ENCODE measurements at places on chromosomes 16 and 17.

DNA sequence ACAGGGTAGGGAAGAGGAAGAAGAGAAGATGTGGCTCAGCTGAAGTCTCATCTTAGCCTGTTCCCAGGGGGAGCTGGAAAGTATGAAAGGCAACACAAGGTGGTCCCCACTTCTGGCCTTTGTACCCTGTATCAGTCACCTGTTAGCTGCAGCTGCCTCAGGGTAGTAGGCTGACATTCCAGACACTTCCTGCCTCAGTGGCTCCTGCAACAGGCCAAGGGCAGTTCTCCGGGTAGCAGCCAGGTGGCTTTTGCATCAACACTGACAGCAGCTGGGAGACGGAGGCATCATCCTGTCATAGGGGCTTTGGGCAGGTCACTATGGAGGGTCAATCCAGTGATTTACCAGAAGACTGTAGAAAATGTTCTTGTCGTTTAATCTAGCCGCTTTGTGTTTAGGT lies 124.0 kb downstream of the RGS9 start:
- H3K36me3 ChIP-seq, result peaks cover 1% of the 10 kb centered on the region
- H3K27ac ChIP-seq, result no peak overlapping the region
- H3K4me1 ChIP-seq, result peaks cover 31% of the 10 kb centered on the region

- peaks cover 25% of the 10 kb centered on the region for H3K27me3 ChIP-seq
- no peaks in the 10 kb centered on the region for H3K36me3 ChIP-seq
- no peaks in the 10 kb centered on the region for H3K4me1 ChIP-seq
- no peak overlapping the region for H3K27ac ChIP-seq
- H3K4me3 ChIP-seq, result no peak overlapping the region
- DNase-seq, result no peak
Measured at GRCh38 chr17:55496094-55496881, 15.0 kb downstream of the SMIM36 start.

DNA sequence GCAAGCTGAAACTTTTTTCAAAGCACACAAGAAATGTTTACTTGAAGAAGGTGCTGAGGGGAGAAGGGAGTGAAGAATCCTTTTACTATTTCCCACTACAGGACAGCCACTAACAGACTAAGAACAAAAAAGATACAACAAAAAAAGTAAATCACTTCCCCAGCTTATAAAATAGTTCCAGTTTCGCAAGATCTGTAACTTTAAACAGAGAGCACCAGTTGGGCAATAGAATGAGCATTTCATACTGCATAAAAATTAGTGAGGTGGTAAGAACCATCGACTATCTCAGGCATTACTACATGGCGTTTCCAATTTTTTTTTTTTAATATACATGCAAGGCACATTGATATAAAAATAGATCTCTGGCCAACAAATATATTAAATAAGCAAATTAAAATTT lies 11.1 kb downstream of the CRYBA1 start:
- no peak for DNase-seq
- H3K4me3 ChIP-seq, result no peak overlapping the region
- peaks cover 6% of the 10 kb centered on the region for H3K4me1 ChIP-seq
- no peaks in the 10 kb centered on the region for H3K27me3 ChIP-seq
- H3K27ac ChIP-seq, result no peak overlapping the region

DNA sequence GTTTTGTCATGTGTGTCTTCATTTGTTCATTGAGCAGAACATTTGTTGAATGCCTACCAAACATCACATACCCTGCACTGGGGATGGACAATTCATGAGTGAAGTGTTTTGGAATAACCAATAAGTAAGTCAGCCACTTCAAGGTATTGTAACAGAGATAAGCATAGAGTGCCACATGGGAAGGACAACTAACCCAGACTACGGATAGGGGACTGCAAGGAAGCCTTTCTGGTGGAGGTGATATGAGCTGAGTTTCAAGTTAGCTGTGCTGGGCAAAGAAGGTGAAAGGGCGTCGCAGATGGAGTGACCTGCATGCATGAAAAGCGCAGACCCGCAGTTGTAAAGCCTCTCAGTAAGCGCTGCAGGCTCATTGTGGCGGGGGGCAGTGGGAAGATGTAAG lies 78.8 kb downstream of the TNRC6C start:
- H3K4me3 ChIP-seq, result no peak overlapping the region
- H3K27ac ChIP-seq, result no peak overlapping the region
- H3K4me1 ChIP-seq, result peaks cover 10% of the 10 kb centered on the region
- DNase-seq, result no peak
- no peaks in the 10 kb centered on the region for H3K27me3 ChIP-seq

- no peak for DNase-seq
- peaks cover 3% of the 10 kb centered on the region for H3K36me3 ChIP-seq
- no peak overlapping the region for H3K4me3 ChIP-seq
- no peaks in the 10 kb centered on the region for H3K4me1 ChIP-seq
Measured at GRCh38 chr17:2453325-2453724, 52.5 kb upstream of the MNT start.

DNA sequence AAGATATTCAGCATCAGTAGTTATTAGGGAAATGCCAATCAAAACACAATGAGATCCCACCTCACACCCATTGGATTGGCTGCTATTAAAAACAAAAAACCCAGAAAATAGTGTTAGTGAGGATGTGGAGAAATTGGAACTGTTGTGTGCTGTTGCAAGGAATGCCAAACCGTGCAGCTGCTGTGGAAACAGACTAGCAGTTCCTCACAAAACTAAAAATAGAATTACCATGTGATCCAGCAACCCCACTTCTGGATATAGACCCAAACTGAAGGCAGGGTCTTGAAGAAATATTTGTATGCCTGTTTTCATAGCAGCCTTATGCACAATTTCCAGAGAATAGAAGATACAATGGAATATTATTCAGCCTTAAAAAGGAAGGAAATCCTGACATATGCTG lies 46.0 kb downstream of the FOXK2 start:
- peaks cover 8% of the 10 kb centered on the region for H3K4me1 ChIP-seq
- DNase-seq, result no peak
- H3K4me3 ChIP-seq, result no peak overlapping the region
- no peaks in the 10 kb centered on the region for H3K27me3 ChIP-seq
- peaks cover 17% of the 10 kb centered on the region for H3K36me3 ChIP-seq

- H3K27me3 ChIP-seq, result no peaks in the 10 kb centered on the region
- H3K4me3 ChIP-seq, result no peak overlapping the region
- H3K27ac ChIP-seq, result no peak overlapping the region
- no peaks in the 10 kb centered on the region for H3K4me1 ChIP-seq
- peaks cover 36% of the 10 kb centered on the region for H3K36me3 ChIP-seq
Measured at GRCh38 chr16:74921051-74921450, 63.9 kb downstream of the WDR59 start.

DNA sequence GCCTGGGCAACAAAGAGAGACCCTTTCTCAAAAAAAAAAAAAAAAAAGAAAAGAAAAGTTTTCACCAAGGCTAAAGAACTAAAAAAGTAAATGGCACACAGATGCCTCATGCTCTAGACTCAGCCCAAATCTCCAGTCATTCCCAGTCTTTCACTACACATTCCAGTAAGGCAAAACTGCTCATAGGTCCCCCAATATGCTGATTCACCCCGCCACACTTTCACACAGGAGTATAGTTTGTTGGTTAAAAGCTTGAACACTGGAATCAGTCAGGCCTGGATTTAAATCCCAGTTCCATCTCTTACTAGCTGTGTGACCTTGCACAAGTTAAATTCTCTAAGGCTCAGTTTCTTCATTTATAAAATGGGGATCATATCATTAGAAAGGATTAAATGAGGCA lies 1.9 kb downstream of the PIGS start:
- H3K27ac ChIP-seq, result no peak overlapping the region
- peaks cover 42% of the 10 kb centered on the region for H3K4me1 ChIP-seq
- DNase-seq, result no peak
- peak overlapping the region; percentile 95 for H3K4me3 ChIP-seq

DNA sequence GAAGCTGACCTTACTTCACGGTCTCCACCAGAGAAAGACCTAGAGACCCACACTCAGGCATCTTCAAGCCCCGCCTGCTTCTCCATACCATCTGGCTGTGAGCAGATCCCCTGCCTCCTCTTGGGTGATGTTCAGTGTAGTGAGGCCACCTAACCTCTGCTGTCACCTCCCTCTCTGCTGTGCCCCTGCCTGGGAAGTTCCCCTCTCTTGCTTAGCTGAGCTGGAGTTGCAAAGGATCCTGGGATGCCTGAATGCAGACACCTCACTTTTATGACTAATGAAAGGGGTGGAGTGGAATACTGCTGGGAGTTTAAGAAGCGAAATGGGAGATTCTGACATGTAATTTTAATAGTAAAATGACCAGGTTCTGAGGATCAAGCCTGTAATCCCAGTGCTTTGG lies 5.8 kb downstream of the IRX3 start:
- H3K36me3 ChIP-seq, result no peaks in the 10 kb centered on the region
- peaks cover 54% of the 10 kb centered on the region for H3K27me3 ChIP-seq
- H3K4me3 ChIP-seq, result no peak overlapping the region
- no peak overlapping the region for H3K27ac ChIP-seq

- no peaks in the 10 kb centered on the region for H3K27me3 ChIP-seq
- H3K36me3 ChIP-seq, result no peaks in the 10 kb centered on the region
- peaks cover 17% of the 10 kb centered on the region for H3K4me1 ChIP-seq
Measured at GRCh38 chr16:81821436-81822128, 42.5 kb downstream of the PLCG2 start.

DNA sequence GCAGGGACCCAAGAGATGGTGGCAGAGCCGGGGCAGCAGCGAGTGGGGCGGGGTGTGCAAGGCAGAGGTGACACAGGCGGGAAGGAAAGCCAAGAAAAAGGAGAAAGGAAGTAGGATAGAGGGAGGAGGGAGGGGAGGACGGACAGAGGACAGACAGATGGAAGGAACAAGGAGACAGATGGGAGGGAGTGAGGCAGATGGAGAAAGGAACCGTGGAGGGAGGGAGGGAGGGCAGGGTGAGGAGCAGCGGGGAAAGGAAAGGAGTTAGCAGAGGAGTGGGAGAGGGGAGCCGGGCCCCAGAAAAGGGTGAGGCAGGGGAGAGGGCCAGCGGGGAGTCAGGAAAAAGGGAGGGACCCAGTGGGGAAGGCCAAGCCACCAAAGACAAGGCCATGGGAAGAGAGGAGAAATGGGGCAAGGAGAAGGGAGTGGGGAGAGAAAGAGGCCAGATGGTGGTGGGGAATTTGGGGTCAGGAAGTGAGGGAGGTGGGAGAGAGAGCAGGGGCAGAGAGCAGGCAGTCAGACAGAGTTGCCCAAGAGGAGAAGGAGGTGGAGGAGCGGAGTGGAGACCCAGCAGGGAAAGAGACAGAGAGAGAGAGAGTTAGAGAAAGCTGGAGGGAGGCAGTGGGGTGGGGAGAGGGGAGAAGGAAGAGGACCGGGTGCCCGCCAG lies 13.2 kb upstream of the ASGR1 start:
- H3K4me3 ChIP-seq, result no peak overlapping the region
- no peaks in the 10 kb centered on the region for H3K27me3 ChIP-seq
- no peak for DNase-seq

GRCh38 chr17:81315129-81315884 lies 20.2 kb upstream of the SLC38A10 start:
- no peaks in the 10 kb centered on the region for H3K27me3 ChIP-seq
- no peaks in the 10 kb centered on the region for H3K4me1 ChIP-seq
- no peaks in the 10 kb centered on the region for H3K36me3 ChIP-seq
- H3K27ac ChIP-seq, result no peak overlapping the region

GRCh38 chr17:1638171-1638590 lies 7.4 kb downstream of the SCARF1 start:
- DNase-seq, result no peak
- no peak overlapping the region for H3K4me3 ChIP-seq
- no peaks in the 10 kb centered on the region for H3K36me3 ChIP-seq
- H3K4me1 ChIP-seq, result no peaks in the 10 kb centered on the region
- H3K27me3 ChIP-seq, result no peaks in the 10 kb centered on the region
- H3K27ac ChIP-seq, result no peak overlapping the region

DNA sequence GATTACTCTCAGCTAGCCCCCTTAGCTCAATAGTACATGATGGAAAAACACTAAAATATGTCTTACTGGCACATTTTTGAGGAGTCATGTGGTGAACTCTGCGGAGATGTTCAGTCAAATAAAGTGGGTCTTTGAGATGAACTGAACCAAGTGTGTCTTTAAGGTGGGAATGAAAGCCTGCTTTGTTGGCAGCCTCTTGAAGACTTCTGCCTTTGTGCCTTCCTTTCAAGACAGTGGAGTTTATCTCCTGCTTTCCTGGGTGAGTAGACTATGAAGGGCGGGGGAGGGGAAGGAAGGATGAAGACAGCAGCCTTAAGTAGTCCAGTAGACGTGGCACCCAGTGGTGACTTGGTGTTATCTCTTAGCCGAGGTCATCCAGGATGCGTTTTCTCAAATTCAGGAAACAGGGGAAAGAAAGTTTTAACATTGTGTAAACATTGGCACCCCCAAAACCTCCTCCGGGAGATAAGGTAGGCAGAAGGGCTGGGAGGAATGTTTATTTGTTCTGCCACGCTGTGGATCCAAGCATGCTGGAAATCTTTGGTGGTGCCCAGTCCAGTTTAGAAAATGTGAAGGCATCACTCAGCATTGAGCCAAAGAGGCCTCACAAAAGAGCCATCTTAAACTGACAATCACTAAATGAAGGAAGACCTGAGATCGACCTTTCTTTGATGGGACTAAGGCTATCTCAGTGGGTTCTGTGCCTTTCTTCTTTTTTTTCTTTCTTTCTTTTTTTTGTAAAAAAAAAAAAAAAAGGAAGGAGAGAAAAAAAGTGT lies 220.6 kb downstream of the FTO start:
- H3K4me3 ChIP-seq, result no peak overlapping the region
- H3K36me3 ChIP-seq, result peaks cover 6% of the 10 kb centered on the region
- peaks cover 13% of the 10 kb centered on the region for H3K4me1 ChIP-seq
- no peak for DNase-seq

DNA sequence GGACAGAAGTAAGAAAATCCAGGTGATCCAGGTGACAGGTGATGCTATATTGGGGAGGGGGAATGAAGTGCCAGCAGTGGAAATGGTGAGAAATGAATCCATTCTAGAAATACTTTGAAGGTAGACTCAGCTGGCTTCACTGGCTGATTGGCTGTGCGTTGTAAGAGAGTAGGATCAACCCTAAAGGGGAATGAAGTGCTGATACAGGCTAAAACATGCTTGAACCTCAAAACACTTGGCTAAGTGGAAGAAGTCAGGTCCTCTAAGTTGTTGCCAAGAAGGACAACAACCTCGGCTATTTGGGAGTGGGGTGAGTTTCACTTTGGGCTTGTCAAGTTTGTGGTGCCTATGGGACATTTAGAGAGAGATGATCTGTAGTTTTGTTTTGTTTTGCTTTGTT lies 24.1 kb upstream of the SCNN1B start:
- no peak for DNase-seq
- no peak overlapping the region for H3K4me3 ChIP-seq
- H3K4me1 ChIP-seq, result no peaks in the 10 kb centered on the region
- H3K27ac ChIP-seq, result no peak overlapping the region
- no peaks in the 10 kb centered on the region for H3K36me3 ChIP-seq

DNA sequence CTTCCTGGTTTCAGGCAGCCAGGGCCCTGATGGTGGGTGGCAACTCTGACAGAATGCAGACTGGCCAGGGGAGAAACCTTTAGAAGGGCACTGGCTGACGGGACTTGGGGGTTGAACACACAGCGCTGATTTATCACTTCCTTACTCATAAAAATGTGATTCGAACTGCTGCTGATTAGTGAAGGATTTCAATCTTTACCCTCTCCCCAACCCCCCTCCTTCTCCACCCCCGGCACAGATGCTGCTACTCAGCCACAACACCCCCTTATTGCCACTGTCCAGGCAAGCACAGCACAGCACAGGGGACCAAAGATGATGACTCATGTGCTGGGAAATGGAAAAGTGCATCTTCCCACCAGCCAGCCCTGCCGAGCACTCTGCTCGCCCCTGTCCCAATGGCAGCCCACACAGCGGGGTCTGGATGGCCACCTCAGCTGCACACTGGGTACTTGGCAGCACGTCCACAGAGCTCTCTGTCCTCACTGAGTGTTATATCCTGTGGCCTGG lies 70.1 kb downstream of the SMG6 start:
- no peak overlapping the region for H3K27ac ChIP-seq
- no peak for DNase-seq
- peaks cover 49% of the 10 kb centered on the region for H3K36me3 ChIP-seq
- peaks cover 60% of the 10 kb centered on the region for H3K4me1 ChIP-seq

- peaks cover 4% of the 10 kb centered on the region for H3K4me1 ChIP-seq
- no peak overlapping the region for H3K4me3 ChIP-seq
- H3K36me3 ChIP-seq, result peaks cover 44% of the 10 kb centered on the region
- H3K27me3 ChIP-seq, result no peaks in the 10 kb centered on the region
Measured at GRCh38 chr17:78993241-78993956, 13.7 kb upstream of the LGALS3BP start.

Data from activated CD4-positive, alpha-beta T cell treated with anti-CD3 and anti-CD28 coated beads, Interleukin-2, amount 10 ng/mL, durations not matched to agents 7 days and 5 days (primary cell).